ENCODE measurements at places on chromosomes 16 and 17.
A peak's percentile ranks its signal among the peaks of the same experiment; 100 is the strongest.

DNA sequence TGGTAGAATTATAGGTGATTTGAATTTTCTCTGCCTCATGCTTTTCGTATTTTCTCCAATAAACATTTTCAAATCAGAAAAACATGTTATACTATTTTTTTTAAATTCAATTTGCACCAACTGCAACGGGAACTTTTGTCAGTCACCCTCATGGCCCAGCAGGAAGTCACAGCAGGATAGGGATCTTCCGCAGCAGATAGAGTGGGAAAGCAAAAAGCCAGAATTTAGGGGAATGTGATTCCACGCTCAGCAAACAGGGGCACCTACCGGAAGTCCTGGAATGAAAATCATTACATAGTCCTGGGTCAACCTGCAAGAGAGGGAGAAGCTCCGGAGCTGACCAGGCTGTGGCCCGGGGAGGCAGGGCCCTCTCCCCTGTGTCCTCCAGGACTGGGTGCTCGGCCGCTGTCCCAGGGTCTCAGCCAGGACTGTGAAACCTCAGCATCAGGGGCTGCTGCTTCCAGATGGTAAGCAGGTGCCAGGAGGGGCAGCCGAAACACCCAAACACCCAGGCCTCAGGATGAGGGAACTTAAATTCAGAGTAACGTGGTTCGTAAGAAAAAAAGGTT is 3.9 kb downstream of the SLC47A2 start:
- no peak for DNase-seq

DNA sequence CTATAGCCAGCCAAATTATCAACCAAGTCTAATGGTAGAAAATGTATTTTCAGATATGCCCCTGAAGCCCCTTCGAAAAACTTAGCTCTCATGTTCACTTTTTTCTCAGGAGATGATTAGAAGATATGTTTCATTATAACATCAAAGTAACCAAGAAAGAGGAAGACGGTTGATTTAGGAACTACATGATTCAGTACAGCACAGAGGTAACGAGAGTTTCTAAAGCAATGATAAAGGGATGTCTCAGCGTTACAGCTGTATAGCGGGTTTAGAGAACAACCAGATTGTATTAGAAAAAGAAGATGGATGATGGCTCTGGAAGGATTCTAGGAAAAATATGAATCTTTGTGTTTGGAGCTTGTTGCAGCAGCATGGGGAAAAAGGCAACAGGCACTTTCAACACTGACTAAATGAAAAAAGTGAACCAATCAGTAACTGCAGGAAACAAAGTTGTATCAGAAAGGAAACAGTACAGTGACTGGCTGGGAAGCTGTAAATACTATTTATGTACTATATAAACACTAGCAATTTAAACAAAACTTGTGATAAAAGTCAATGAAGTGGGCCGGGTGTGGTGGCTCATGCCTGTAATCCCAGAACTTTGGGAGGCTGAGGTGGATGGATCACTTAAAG is 21.5 kb downstream of the MBTD1 start:
- DNase-seq, result no peak

DNA sequence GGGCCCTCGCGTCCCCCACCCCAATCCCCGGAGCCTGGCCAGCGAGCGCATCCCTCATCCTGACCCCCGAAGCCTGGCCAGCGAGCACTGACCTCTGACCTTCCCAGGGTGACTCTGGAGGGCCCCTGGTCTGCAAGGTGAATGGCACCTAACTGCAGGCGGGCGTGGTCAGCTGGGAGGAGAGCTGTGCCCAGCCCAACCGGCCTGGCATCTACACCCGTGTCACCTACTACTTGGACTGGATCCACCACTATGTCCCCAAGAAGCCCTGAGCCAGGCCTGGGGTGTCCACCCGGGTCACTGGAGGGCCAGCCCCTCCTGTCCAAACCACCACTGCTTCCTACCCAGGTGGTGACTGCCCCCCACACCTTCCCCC is 2.3 kb downstream of the TPSD1 start:
- peak; percentile 45 for DNase-seq

- no peak for DNase-seq
These were observed 147.4 kb upstream of the SDK2 start for GRCh38 chr17:73791631-73792030.

DNA sequence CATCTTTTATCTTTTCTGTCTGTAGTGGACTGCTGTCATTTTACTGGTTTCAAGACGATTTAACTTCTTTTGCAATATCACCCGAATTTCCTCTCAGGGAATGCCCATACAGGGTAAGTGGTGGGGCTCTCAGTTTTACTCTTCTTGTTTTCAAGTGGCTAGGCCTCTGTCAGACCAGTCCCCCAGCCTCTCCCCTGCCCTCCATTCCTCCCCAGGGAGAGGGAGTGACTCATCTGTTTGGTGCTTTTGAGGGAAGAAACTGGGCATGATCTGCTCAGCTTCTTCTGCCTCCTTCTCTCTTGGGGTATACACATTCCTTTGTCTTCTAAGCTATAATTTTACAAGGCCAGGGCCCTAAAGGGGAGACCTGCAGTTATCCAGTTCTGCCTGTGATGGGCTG is 332.0 kb downstream of the CBLN1 start:
- no peak for DNase-seq

DNA sequence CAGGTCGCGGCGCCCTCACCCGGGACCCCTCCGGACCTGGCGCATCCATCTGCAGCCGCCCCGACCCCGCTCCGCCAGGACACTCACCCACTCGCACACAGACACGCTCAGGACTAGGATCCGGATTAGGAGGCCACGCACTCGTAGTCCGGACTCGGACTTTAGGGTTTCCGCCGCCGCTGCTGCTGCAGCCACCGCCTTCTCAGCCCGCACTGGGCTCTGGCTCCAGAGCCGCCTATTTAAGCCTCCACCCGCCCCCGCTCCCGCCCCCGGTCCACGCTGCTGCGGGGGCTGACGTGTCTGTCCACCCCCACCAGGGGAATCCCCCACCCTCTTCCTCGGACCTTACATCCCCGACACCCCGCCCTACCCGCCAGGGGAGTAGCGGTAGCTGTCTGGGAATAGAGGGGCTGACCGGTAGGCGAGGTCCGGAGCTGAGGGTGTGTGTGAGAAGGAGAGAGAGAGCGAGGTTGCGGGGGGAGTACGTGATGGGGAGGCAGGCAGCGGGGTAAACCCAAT is at the start of gene RRAD:
TSS of gene RRAD (minus strand) at position 214 of the 519 bp plus-strand sequence. CDS start 356 bp downstream, outside the sequence.
- DNase-seq, result no peak

- peak; percentile 49 for DNase-seq
These were observed 25.2 kb downstream of the BCO1 start for GRCh38 chr16:81263470-81264220.

- DNase-seq, result no peak
These were observed 1.2 kb upstream of the MIF4GD start for GRCh38 chr17:75271955-75272847.

GRCh38 chr17:57915985-57916757 is 39.0 kb downstream of the CUEDC1 start:
- DNase-seq, result no peak

DNA sequence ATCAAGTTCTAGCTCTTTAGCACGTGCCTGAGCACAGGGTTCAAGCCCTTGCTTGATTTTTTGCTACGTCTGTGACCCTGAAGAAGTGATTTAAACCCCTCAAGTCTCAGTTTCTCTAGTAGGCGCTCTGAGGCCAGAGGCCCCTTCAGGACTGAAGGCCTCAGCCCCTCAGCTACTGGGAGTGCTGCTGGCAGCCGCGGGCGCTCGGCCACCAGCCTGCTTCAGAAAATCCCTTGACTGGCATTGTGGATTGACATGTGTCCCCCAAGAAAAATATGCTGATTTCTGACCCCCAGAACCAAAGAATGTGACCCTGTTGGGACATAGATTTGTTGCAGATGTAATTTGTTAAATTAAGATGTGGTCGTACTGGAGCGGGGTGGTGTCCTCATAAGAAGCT is 20.2 kb upstream of the WFDC1 start:
- DNase-seq, result no peak

DNA sequence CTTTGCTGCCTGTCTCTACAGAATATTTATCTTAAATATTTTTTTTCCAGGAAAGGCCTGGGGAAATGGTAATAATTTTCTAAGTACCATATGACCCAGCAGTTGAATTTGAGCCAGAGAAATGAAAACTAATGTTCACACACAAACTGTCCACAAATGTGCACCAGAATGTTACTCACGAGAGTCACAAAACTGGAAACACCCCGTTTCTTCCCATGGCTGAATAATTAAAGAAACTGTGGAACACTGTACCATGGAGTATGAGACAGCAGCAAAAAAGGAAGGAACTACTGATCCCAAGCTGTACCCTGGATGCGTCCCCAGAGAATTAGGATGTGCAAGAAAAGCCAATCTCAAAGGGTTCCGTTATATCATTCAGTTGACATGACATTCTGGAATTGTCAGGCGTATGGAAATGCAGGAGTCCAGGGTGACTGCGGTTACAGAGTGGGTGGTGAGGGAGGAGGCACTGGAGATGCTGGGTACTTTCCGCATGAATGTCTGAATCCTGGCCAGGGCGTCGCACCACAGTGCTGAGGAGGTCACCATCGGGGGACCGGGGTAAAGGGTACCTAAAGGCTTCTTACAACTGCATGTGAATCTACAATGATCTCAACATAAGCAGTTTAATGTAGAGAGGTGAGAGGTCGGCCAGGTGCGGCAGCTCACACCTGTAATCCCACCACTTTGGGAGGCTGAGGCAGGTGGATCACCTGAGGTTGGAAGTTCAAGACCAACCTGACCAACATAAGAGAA is 34.5 kb downstream of the USP22 start:
- DNase-seq, result no peak

GRCh38 chr17:36117505-36118382 is 14.1 kb downstream of the CCL4 start:
- DNase-seq, result no peak

GRCh38 chr16:57637020-57637419 is 8.6 kb downstream of the ADGRG1 start:
- DNase-seq, result no peak

GRCh38 chr17:16443511-16444257 is 28.3 kb downstream of the TRPV2 start:
- peak; percentile 59 for DNase-seq

DNA sequence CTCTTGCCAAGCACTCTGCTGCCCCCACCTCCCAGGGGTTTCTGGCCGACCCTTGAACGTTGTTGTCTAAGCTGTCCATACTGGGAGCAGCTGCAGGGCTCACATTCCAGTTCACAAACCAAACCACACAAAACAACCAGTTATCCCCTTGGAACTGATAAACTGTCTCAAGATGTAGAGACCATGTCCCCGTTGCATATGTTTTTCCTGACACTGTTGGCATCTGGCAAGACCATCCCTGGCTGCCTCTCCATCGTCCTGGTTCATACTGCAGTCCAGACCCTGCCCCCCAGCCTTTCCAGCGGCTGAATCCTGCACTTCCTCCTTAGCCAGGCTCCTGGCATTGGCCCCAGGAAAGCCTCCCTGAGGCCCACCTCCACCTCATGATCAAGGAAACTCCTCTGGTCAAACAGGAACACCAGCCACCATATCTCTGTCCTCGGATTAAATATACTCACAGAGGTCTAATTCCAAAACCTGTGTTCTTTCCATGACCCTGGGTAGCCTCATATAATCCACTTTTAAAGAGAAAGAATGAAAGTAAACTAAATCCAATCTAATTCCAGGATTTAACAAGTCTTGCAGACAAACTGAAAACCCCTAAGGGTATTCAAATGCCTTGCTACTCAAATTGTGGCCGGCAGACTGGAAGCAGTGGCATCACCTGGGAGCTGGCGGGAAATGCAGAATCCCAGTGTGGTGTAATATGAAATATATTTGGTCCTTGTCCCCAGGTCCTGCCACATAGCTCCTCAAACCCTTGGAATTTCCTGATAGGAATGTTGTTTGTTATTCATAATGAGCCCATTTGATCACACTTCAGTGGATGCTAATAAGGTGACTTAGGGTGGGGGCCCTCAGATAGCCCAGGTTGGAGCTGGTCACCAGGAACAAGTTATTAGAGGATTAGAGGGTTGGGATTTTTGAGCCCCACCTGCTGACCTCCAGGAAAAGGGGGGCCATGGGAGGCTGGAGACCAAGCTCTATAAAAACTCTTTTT is 14.2 kb downstream of the GAS7 start:
- DNase-seq, result no peak

DNA sequence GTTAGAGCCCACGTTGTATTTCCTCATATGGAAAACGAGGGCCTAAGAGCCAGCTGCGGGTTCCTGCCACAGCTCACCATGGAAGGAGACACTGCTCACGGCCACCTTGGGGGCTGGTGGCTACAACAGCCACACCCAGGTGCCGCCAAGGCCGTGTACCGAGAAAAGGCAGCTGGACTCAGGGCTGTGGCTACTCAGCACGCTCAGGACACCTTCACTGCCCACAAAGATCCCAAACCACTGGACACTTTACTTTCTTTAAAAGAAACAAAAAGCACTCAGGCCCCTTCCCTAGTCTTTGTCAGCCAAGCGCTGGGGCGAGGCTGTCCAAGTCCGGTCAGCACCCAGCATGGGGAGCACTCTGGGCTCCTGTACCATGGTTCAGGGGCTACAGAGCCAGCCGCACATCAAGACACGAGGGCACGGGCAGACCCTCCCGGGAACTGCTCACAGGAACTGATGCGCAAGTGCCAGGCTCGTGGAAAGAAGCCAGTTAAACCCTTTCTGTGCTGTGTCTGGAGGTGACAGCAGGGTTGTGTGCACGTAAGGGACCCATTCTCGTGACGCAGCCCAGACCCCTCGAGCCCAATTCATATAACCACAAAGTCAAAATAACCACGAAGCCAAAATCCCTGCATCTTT is 18.5 kb downstream of the SLC16A3 start:
- no peak for DNase-seq

GRCh38 chr17:48637323-48638260 is 11.4 kb upstream of the HOXB9 start:
- peak; percentile 45 for DNase-seq

GRCh38 chr16:71327720-71328119 is 30.8 kb upstream of the CALB2 start:
- no peak for DNase-seq
